ENCODE measurements at places on chromosomes 16 and 17. TPM values are rescaled to one million over a fixed set of nuclear protein-coding genes. Genes with fewer than 3 reads are reported as not detected.

FMNL1 gene
- 0.33 TPM for total RNA-seq

CD19 gene
- total RNA-seq = not detected

PDILT gene
- total RNA-seq = not detected

DPEP1 gene
- total RNA-seq = not detected

WDR81 gene
- 26.3 TPM for total RNA-seq

SGCA gene
- total RNA-seq = 23.8 TPM

CD300H gene
- not detected for total RNA-seq

GCGR gene
- not detected for total RNA-seq

EFTUD2 gene
- total RNA-seq = 96.8 TPM

QRICH2 gene
- total RNA-seq = 5.5 TPM

USP36 gene
- total RNA-seq = 45.3 TPM

TP53TG3D gene
- total RNA-seq = 0.56 TPM

CNGB1 gene
- not detected for total RNA-seq

ATP2A3 gene
- 2.4 TPM for total RNA-seq

PHOSPHO1 gene
- 0.40 TPM for total RNA-seq

KIF2B gene
- not detected for total RNA-seq

PIK3R6 gene
- total RNA-seq = not detected

VMO1 gene
- total RNA-seq = 0.33 TPM

C17orf67 gene
- total RNA-seq = 0.91 TPM

FAM222B gene
- total RNA-seq = 7.0 TPM

TM4SF5 gene
- not detected for total RNA-seq

CCL8 gene
- total RNA-seq = 0.20 TPM

ASIC2 gene
- total RNA-seq = 0.07 TPM

NQO1 gene
- total RNA-seq = 315 TPM

CHRNE gene
- 2.8 TPM for total RNA-seq

CLEC18A gene
- total RNA-seq = 0.86 TPM

HS3ST2 gene
- not detected for total RNA-seq

CTF1 gene
- total RNA-seq = 4.0 TPM

CES5A gene
- not detected for total RNA-seq

TOM1L1 gene
- total RNA-seq = 18.1 TPM

IL17C gene
- total RNA-seq = not detected

SCPEP1 gene
- 82.8 TPM for total RNA-seq

KRTAP2-1 gene
- not detected for total RNA-seq

ANKRD40CL gene
- not detected for total RNA-seq

RAB37 gene
- total RNA-seq = 0.33 TPM

NEK8 gene
- total RNA-seq = 3.8 TPM

IKZF3 gene
- total RNA-seq = not detected

NPIPA8 gene
- not detected for total RNA-seq

GAS2L2 gene
- 0.07 TPM for total RNA-seq

POLG2 gene
- total RNA-seq = 11.8 TPM

RGS11 gene
- total RNA-seq = 4.0 TPM

HS3ST3A1 gene
- 0.99 TPM for total RNA-seq

CSH2 gene
- total RNA-seq = not detected

COPRS gene
- 70.0 TPM for total RNA-seq

UBB gene
- 2,231 TPM for total RNA-seq

GPR179 gene
- total RNA-seq = 0.10 TPM

LRRC75A gene
- total RNA-seq = 1.7 TPM

COX6A2 gene
- total RNA-seq = not detected

CSH1 gene
- total RNA-seq = not detected

DYNLRB2 gene
- total RNA-seq = not detected

MT1H gene
- not detected for total RNA-seq

TBC1D3G gene
- total RNA-seq = not detected

ASPHD1 gene
- total RNA-seq = 12.8 TPM

GAST gene
- not detected for total RNA-seq

TMEM238L gene
- not detected for total RNA-seq

CTRB2 gene
- total RNA-seq = not detected

KRT24 gene
- not detected for total RNA-seq

COL1A1 gene
- total RNA-seq = 2,981 TPM

KRTAP3-2 gene
- not detected for total RNA-seq

Data from smooth muscle cell of the pulmonary artery (primary cell).